ENCODE measurements at places on chromosomes 5 and 9.

DNA sequence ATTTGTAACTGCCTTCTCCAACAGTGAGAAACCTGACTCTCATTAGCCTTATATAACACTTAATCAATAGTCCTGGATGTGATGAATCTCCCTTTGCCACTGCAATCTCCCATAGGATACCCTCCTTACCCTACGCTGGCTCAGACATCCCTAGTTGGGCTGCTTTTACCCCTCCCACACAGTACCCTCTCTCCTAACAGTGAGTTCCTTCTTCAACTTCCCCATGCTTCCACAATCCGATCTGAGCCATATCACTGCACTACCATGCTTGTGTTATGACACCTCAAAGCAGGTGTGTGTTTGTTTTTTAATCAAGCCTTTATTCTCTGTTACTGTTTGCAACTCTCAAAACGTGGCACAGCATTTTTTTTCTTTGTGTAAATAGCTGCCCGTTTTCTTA is 60.5 kb upstream of the C9orf72 start:
- DNase-seq, result no peak

DNA sequence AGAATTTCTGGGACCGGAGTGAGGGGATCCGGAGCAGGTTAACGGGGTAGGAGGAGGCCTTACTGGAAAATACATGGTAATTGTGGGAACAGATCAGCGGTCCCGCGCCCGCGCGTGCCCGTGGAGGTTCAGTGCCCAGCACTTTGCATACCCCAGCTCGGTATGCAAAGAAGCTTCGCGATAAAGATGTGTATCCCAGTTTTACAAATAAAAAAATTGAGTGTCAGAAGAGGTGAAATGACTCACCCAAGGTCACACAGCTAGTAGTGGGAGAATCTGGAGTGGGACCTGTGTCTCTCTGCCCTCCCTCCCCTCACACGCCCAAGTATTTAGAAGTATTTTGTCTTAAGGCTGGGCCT is 967 bp downstream of the NEURL1B start:
- DNase-seq, result no peak

- no peak for DNase-seq
Observed at GRCh38 chr9:133979273-133979920, 12.7 kb downstream of the VAV2 start.

GRCh38 chr5:89204756-89205155 is 321.8 kb upstream of the MEF2C start:
- DNase-seq, result no peak

- DNase-seq, result peak; percentile 99
Observed at GRCh38 chr9:115591584-115591984, 473.6 kb upstream of the TNC start.

- no peak for DNase-seq
Observed at GRCh38 chr9:117253261-117253660, 161.6 kb downstream of the ASTN2 start.

GRCh38 chr5:160450164-160450932 is 28.7 kb downstream of the PTTG1 start:
- DNase-seq, result no peak

DNA sequence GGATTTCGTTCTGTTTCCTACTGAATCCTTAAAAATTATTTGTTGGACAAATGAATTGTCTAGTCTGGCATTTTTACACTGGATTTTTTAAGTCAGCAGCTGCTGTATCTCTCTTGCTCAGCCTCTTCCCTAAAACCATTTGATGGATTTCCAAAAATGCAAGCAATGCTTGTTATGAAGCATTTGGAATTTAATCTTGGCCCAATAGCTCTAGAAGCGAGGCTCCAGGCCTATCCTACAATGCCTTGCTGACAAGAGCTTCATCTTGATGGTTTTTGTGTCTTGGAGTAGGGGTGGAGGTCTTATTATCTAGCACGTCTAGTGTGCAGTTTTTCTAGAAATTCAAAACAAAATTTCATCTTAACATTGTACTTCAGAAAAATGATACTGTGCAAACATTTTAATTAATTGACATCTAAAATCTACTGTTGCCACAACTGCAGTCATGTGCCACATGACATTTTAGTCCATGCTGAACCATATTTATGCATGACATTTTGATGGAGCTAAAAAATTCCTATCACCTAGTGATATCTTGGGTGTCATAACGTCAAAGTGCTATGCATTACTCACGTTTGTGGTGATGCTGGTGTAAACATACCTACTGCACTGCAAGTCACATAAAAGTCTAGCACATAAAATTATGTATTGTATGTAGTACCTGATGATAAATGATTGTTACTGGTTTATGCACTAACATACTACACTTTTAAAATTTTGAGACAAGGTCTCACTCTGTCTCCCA is 5.9 kb upstream of the RAD23B start:
- peak; percentile 63 for DNase-seq

- DNase-seq, result no peak
Observed at GRCh38 chr5:176413709-176414191, 2.6 kb downstream of the CLTB start.

- no peak for DNase-seq
Observed at GRCh38 chr5:160183075-160183474, 46.2 kb upstream of the FABP6 start.

- DNase-seq, result no peak
Observed at GRCh38 chr9:23829580-23830475, 3.8 kb upstream of the ELAVL2 start.

- DNase-seq, result no peak
Observed at GRCh38 chr5:125410537-125411070, 664.2 kb upstream of the ZNF608 start.

DNA sequence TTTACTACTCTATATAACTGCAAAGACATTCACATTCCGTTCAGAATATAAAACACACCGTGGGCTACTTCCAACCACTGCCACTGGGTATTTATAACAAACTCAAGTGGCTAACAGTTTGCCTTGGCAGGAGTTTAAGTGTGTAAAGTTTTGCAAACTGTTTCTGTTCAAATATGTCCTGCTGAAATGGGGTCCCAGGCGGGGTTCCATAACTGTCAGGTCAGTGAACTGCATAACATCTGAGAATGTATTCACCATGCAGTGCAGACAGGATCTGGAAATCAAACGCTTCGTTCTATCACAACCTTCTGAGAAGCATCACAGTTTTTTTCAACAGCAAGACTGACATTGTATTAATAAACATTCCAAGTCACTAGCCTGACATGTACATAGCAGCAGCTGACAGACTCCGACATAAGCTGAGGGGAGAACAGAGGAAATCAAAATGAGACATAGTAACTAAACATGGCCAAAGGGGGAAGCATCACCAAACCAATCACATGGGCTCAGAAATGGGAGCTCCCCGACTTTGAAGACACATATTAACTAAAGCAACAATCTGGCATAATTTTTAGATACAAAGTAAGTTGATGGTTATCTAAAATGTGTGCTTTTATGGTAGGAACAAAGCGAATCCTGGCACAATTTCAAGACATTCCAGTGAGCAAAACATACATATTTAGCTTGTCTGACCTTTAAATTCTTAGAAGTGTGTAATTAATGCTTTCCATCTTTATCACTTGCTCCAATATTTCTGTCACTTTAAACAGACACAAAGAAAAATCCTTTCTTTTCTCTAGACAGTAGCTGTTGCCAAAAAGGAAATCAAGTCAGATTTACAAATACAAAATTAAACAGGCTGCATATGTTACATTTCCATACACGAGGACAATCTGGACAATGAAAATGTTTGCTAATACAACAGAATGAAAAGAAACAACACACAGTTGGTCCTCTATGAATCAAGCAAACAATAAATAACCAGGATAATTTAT is 156.8 kb downstream of the MAPKAP1 start:
- DNase-seq, result no peak

- no peak for DNase-seq
Observed at GRCh38 chr5:111232311-111233051, 8.3 kb downstream of the CAMK4 start.

- peak; percentile 93 for DNase-seq
Observed at GRCh38 chr9:75148561-75148960, 60.2 kb downstream of the OSTF1 start.

GRCh38 chr9:86201474-86202337 is 57.8 kb downstream of the C9orf153 start:
- DNase-seq, result no peak

DNA sequence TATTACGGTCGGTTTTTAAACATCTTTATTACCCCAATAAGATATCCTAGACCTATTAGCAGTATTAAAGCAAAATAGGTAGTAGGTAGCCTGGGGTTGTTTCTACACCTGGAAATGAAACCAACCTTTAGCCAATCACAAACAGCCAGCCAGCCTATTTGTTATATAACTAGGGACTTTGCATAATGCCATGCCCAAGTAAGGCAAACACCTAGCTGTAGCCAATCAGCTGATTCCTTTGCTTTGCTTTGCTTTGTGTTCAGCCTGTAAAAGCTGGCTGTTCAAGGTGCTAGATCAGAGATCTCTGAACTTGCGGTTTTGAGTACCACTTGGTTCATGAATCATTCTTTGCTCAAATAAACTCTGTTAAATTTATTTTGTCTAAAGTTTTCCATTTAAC is 46.5 kb upstream of the SETD9 start:
- DNase-seq, result no peak
